ENCODE measurements at places on chromosomes 11 and 22.

DNA sequence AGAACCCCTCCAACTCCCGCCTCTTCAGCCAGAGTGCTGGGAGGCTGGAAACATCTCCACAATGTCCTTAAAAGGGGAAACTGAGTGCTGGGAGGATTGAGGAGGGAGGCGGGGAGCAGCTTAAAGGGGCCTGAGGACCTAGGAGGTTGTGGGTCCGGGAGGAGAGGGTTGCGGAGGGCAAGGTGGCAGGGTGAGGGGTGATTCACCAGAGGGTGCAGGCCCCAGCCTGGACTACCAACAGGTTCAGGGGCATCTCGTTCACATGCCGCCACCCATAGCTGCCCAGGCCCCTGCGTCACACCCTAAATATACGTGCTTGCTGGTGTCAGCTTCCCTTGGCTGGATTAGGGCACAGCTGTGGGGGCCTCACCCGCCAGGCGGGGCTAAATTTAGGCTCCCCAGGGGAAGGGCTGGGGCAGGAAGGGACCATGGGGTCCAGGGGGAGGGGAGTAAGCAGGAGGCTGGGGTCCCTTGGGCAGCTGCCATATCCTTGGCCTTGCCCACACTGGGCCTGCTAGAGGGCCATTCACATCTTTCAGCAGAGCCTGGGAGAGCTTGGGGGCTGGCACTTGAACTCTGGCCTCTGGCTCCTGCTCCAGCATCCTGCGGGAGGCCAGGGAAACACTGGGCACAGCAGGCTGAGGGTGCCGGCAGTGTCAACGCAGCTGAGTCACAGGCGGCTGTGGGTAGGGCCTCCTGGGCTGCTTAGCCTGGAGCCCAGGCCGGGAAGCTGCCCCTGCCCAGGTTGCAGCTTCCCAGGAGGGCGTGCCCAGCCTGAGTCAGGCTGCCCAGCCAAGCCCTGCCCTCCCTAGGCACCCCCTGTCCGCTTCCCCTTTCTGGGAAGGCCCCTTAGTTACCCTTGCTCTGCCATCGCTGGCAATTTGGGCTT, 1.3 kb downstream of the EHBP1L1 start:
- peak; percentile 84 for DNase-seq

GRCh38 chr22:31719850-31720471, 30.0 kb downstream of the PRR14L start:
- DNase-seq: no peak

DNA sequence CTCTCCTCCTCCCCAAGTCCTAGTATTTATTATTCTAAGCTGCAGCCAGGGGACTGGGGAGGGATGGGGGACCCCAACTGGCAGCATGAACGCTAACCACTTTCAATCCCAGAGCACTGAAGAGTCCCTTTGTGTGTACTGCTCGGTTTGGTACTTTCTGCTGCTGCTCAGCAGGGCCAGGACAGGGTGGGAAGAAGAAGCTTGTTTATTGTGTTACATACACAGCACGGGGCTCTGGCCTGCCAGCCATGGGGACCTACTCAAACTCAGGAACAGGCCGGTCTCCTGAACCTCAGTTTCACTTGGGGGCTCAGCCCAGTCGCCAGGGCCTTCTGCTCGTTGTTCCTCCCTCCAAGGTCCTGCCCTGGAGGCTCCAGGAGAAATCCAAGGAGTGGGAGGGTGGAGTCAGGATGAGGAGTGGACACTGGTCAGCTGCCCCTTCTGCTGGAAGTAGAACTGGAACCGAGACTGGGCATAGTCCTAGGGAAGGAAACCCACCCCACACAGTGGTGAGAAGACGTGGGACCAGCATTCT, 616 bp upstream of the CPT1B start:
- DNase-seq: no peak

DNA sequence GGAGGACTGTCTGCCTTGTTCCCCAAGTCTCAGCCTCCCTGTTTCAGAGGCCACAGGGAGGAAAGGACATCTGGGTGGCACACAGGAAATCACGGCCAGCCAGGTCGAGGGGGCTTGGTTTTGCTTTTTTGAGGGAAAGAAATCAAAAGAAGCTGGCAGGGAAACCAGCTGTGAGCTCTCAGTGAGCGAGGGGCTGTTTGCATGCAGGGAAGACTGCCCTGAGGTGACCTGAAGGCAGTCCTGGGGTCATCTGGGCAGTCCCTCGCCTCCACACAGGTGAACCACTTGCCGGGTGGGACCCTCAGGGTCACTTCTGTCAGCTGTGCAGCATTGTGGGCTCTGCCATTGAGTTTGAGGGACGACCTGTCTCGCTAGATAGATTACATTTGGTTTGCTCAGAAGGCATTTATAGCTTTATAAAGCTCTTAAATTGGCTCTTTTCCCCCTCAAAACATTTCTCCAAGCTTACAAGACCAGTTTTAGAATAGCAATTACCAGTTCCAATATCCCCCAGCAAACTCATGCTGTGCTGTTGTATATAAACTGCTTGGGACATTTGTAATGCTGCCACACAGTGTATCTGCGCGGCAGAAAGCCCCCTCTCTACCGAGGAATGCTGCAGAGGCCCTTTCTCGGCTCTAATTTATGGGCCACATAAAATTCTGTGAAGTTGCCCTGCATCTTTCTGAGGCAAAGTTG, 28.3 kb downstream of the PKNOX2 start:
- DNase-seq: no peak

- DNase-seq: no peak
These were observed 36.9 kb upstream of the TMEM123 start for GRCh38 chr11:102489186-102490145.

Data from right atrium auricular region (tissue), 2 donors.